Fibroblast of villous mesenchyme (primary cell): ENCODE measurements at places on chromosomes 1 and 21.
A peak's percentile ranks its signal among the peaks of the same experiment; 100 is the strongest.

GRCh38 chr1:229984310-229984991, 82.6 kb upstream of the GALNT2 start:
- DNase-seq, result no peak

DNA sequence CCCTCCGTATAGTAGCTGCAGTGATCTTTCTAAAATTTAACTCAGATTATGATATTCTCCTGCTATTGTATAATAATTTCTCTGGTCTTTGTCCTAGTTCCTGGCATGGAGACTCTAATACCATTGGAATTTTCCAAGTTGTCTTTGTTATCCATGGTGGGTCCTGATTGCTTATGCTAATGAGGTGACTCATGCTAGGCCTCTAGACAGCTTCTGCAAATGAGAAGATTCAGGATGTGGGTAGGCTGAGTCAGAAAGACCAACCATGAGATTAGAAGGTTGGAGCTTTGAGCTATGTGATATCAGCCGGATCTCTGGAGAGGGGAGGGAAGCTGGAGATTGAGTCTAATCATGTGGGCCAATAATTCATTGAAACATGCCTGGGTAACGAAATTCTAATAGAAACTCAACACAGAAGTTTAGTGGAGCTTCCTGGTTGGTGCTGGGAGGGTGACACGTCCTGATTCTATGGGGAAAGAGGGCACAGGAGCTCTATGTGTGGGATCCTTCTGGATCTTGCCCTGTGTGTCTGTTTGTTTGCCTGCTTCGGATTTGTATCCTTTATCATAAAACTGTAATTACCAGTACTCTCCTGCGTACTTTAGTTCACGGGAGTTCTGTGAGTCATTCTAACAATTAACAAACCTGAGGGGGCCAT, 73.2 kb upstream of the CNIH3 start:
- DNase-seq, result peak; percentile 93

GRCh38 chr1:92259350-92259749, 39.4 kb downstream of the GLMN start:
- no peak for DNase-seq

GRCh38 chr1:52600533-52601179, 1.5 kb upstream of the GPX7 start:
- DNase-seq, result no peak

DNA sequence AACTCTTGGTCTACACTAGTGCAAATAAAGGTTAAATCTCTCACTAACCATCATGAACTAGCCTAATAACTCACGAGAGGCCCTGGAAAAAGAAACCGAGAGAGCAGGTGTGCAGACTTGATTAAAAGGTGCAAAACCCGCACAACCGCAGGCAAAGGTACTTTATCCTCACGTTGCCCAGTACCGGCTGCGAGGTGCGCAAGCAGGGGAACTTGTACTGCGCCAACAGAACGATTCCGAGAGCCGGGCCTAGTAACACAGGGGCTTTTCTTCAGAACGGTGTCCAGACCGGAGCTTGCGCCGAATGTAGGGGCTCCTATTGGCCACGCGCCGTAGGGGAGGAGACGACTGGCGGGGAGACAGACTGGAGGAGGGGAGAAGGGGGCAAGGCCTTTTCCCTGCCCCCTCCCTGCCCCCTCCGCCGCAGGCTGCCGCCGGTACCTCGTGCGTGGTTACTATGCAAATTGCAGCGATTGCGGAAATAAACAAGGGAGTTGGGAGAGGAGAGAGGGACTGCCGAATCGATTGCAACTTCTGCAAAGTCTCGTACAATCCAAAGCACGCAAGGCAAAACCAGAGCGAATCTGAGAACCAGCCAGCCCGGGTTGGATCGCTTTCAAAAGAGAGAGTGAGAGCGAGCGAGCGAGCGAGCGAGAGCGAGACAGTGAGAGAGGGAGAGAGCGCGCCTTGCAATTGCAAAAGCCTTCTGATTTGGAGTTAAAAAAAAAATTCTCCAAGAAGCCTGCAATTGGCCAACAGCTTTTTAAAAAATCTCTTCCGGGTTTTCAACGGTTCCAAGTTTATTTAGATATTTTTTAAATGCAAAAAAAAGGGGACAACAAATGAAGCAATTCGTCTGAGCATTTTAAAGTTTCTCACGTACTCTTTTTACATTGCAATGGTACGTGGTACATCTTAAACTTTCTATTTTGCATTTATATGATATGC, 5.4 kb upstream of the NFIA start:
- peak; percentile 92 for DNase-seq

DNA sequence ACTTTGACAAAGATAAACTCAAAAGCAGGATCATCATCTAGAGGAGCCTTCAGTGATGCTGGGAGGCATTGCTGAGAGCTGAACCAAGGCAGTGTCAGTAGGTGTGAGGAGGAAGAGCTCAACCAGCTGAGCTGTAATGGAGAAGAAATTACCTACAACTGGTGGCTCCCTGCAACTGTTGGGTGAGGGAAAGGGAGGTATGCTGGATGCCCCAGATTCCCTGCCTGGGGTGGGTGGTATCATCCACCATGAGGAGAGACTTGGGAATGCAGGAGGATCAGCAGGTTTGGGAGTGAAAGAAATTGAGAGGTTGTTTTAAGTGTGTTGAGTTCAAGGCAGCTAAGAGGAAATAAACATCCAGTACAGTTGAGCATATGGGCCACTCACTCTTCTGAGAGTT, 199.8 kb downstream of the DNM3 start:
- no peak for DNase-seq

GRCh38 chr1:37692834-37693175, 489 bp downstream of the CDCA8 start:
- no peak for DNase-seq

GRCh38 chr1:237911911-237912310, 21.2 kb upstream of the ZP4 start:
- DNase-seq, result no peak

DNA sequence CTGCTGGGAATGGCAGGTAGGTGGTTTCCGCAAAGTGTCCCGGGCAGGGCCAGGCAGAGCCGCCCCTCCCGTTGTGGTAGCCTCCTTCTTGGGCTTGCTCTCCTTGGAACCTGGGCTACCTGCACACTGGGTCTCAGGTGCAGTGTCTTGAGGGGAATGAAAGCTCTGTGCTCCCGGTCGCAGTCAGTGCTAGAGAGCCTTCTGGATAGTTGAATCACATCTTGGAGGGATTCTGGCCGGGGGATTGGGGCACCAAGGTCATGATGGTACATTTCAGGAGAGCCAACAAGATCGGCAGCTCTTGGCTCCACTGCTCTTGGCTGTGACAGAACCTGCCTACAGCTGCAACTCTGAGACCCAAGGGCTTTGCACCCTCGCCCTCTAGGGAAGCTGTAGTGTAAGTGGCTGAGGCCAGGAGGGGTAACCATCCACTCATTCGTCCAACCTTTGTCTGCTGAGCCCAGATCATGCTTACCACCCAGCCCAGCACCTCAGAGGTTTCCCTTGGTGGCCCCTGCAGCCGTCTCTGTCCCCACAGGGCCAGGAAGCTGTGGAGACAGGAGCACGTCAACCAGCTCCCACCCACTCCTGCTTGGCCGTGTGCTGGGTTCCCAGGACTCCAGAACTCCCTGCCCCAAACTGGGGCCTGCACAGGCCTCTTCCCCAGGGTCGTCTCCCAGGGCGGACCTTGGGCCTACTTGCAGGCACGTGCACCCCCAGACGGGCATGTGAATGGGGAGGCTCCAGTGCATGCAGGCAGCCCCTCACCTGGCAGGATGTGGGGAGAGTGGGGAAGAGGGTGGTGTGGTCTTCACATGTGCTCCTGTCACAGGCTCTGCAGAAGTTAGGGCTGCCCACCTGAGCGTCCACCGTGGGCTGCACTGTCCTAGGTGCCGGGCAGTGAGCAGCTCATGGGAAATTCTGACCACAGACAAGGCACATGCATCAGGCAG, 40.0 kb downstream of the NTPCR start:
- no peak for DNase-seq

DNA sequence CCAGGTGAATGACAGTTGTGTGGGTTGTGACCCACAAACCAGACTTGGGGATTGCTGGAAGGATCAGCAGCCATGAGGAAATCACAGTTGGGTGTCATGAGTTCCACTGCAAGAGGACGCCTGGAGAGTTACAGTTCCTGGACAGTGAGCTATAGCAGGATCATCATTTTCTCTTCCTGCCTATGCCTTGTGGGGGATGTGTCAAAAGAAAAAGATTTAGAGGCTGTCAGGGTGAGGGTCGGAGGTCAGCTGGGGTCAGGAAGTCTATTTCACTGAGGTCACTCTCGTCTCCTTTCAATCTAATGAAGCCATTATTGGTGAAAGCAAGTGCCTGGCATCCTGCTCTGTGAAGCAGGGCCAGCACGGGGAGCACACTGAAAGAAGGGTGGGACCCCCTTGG, 7.0 kb upstream of the LIN28A start:
- DNase-seq, result no peak

- DNase-seq, result no peak
These were observed 3.6 kb upstream of the CDC73 start for GRCh38 chr1:193118194-193118593.

GRCh38 chr1:201544710-201545109, 5.8 kb downstream of the NAV1 start:
- no peak for DNase-seq

DNA sequence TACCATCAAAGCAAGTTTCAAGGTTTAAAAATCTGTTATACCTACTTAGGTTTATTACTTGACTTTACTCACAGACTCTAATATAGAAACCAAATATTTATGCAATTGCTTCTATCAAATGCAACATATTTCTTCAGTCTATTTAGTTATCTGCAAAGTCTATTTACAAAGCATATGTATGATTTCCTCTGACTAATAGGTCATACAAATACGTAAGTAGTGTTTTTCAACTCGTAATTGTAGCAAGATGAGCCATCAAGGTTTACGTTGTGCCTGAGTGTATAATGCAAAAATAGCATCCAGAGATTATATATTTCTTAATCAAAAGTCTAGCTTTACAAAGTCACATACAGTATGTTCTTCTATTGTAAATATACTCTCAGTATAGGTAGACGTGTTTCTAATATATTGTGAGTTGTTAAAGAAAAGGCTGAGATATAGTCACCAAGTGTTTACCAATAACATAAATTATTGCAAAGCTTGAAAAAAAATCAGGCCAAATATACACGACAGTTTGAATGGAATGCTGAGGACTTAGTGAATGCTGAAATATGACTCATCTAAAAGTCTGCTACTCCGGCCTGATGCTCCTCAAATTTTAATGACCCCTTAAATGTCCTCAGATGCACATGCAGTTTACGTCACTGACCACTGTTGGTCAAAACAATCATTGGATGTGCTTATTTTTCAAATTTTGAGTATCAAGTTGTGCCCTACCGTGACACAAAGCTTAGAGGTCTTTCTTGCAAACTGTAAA, 48.4 kb downstream of the ADAMTS5 start:
- peak; percentile 92 for DNase-seq

- DNase-seq, result no peak
These were observed 150.0 kb upstream of the ADGRL2 start for GRCh38 chr1:81650776-81651175.

DNA sequence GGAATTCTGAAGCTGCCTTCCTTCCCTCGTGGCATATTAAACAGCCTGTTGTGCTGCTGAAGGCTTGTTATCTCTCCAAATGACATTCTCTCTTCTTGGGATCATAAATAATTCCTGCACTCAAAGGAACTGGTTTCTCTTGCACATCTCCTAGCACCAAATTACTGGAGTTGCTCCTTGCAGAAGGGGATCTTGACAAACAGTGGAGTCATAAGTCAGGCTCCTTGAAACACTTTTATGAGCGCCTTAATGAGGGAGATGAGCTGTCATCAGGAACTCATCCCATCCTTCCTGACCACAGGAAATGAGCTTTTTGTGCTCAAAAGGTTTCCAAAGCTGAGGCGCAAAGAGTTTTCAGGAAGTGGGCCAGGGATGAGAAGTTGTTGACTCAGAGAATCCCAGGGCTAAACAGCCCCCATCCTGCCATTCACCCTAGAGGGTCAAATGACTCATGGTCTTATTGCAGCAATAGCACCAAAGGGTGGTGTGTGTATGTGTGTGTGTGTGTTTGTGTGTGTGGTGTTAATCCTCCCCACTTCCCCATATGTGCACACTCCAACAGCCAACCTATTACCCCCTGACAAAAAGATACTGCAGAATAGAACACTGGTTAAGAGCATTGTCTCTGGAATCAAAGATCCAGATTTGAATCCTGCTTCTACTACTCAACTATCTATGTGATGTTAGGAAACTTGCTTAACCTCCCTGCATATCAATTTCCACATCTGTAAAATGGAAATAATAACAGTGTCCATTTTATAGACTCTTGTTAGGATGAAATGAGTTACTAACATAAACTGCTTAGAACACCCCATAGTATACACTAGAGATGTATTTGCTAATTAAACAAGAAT, 2.8 kb upstream of the PHC2 start:
- peak; percentile 100 for DNase-seq

- peak; percentile 5 for DNase-seq
These were observed 203.9 kb upstream of the CACYBP start for GRCh38 chr1:174795806-174796205.

- DNase-seq, result no peak
These were observed 56.0 kb upstream of the CCDC190 start for GRCh38 chr1:162916821-162917613.

DNA sequence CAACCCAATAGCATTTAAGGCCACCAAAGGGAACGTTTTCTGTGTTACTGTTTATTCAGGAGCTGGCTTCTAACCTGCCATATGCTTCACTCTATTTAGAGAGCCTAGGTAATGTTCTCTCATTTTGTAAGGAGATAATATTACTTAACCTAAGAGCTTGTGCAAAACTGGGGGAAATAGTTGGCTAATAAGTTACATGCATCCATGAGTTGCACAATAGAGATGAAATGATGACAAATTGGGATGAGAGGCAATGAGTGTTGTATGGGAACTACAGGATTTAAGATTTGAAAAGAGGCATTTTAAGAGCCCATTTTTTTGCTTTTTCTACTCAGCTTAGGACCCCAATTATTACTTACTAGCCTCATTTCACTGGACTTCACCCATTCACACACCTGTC, 151.0 kb downstream of the ST6GALNAC3 start:
- DNase-seq, result no peak

DNA sequence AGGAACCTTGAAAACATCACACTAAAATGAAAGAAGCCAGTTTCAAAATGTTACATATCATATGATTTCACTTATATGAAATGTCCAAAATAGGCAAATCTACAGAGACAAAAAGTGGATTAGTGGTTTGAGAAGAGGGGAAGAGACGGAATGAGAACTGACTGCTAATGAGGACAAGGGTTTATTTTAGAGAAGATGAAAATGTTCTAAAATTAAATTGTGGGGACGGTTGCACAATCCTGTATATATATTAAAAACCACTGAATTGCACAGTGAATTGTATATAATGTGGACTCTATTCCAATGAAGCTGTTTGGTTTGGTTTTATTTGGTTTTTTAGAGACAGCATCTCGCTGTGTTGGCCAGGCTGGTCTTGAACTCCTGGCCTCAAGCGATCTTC, 35.6 kb downstream of the PRPF38A start:
- no peak for DNase-seq

- DNase-seq, result no peak
These were observed 13.4 kb upstream of the FTCD start for GRCh38 chr21:46168659-46169386.

GRCh38 chr1:118366286-118366685, 181.3 kb upstream of the SPAG17 start:
- DNase-seq, result no peak
